ENCODE measurements at places on chromosomes 13 and 19.

- DNase-seq, result no peak
Measured at GRCh38 chr19:30393046-30393445, 20.9 kb downstream of the ZNF536 start.

- no peak for DNase-seq
Measured at GRCh38 chr13:93862259-93862658, 617.2 kb downstream of the DCT start.

DNA sequence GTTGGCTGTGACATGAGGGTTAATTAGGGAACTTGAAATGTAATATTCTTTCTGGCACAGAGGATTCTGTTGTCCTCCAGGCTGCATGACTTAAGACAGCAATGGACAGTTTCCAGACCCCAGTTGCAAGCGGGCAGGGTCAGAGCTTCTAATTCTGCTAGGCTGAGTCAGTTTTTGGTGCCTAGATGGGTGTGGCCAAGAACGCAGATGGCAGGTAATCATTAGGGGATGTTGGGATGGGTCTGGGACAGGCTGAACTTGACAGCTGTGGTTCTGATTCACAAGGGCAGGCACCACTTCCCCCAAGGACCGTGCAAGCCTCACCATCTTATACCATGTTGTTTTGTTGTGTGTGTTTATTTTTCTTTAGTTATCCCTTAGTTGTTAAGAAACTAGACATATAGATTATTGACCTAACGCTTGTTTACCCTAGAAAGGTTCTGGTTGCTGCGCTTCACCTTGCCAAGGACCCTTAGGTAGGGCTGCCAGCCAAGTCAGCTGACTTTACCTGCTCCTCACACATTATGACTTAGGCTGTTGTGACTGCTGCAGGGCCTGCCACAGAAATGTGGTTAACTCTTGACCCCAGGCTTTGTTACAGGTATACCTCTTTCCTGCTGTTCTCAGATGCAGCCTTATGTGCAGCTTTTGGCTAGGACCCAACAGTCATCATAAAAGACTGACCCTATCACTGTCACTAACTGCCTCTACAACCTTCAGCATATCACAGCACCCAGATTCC lies 117.7 kb upstream of the KLF12 start:
- DNase-seq, result peak; percentile 40

- DNase-seq, result no peak
Measured at GRCh38 chr13:45372189-45373161, 31.5 kb upstream of the TPT1 start.

- DNase-seq, result no peak
Measured at GRCh38 chr19:4939466-4939865, 29.4 kb upstream of the KDM4B start.

DNA sequence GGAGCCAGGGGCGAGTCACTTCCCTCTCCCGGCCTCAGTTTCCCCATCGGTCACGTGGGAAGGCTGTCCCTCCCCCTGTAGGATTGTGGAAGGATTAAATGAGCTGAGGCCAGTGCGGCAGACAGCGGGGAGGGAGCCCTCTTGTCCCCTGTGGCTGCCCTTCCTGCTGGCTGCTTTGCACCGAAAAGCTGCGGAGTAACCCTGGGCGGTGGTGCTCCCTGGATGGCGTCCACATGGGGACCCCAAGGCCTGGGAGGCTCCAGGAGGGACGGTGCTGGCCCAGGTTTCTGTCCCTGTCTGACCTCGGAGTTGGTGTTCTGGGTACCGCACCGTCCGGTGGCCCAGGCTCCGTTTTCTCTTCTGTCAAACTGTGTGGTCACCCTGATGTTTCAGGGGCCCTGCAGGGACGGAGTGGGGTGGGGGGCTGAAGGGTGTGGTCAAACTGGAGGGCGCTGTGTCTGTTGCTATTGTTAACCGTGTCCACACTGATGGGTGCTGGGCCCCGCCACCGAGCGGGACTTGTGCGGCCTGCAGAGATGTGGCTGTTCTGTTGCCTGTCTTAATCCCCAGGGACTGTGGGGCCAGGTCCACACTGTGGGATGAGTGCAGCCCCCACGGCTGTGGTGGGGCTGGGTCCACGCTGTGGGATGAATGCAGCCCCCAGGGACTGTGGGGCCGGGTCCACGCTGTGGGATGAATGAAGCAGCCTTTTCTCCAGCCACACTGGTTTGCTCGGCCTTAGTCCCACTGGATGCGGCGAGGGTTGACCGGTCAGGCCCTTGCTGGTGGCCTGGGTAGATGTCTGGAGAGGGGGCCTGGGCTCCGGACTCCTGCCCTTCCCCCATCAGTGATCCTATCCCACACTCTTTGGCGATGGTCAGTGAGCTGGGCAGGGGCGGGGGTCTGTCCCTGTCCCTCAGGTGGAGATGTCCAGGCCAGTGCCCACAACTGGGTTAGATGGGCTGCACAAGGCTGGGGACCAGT lies 6.9 kb downstream of the GNA11 start:
- no peak for DNase-seq

- no peak for DNase-seq
Measured at GRCh38 chr19:3458229-3459088, 21.9 kb downstream of the SMIM24 start.

GRCh38 chr13:111456452-111457230 lies 136.2 kb downstream of the TEX29 start:
- no peak for DNase-seq

Data from COR-L47 (cell line).